ENCODE measurements at places on chromosomes 2 and 18. TPM values are rescaled to one million over a fixed set of nuclear protein-coding genes. Genes with fewer than 3 reads are reported as not detected.

GRCh38 chr2:50895041-50895440 is 136.9 kb downstream of the NRXN1 start:
- H3K4me3 ChIP-seq: no peak overlapping the region
- no peak overlapping the region for H3K27ac ChIP-seq

DNA sequence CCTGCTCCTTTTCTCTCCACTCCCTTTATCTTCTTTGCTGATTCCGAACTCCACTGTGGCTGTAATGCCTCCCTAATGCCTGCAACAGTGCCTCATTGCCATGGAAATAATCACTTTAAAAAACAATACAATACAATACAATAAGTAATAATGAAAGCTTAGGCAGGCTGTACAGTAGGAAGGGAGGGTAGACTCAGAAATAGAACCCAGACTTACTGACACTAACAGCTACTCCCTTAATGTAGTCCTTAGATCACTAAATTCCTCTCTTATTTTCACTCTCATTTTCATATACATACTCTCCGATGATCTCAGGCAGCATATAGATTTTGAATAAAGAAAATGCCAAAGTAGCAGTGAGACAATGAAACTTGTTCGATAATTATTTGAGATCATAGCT is 70.2 kb downstream of the DLGAP1 start:
- H3K27ac ChIP-seq: no peak overlapping the region
- DNase-seq: no peak
- H3K4me3 ChIP-seq: no peak overlapping the region
- no peaks in the 10 kb centered on the region for H3K36me3 ChIP-seq

- no peaks in the 10 kb centered on the region for H3K4me1 ChIP-seq
- no peaks in the 10 kb centered on the region for H3K36me3 ChIP-seq
- H3K27me3 ChIP-seq: no peaks in the 10 kb centered on the region
- no peak overlapping the region for H3K27ac ChIP-seq
- no peak overlapping the region for H3K4me3 ChIP-seq
Measured at GRCh38 chr18:50372743-50373142, 2.1 kb upstream of the SKA1 start.

DNA sequence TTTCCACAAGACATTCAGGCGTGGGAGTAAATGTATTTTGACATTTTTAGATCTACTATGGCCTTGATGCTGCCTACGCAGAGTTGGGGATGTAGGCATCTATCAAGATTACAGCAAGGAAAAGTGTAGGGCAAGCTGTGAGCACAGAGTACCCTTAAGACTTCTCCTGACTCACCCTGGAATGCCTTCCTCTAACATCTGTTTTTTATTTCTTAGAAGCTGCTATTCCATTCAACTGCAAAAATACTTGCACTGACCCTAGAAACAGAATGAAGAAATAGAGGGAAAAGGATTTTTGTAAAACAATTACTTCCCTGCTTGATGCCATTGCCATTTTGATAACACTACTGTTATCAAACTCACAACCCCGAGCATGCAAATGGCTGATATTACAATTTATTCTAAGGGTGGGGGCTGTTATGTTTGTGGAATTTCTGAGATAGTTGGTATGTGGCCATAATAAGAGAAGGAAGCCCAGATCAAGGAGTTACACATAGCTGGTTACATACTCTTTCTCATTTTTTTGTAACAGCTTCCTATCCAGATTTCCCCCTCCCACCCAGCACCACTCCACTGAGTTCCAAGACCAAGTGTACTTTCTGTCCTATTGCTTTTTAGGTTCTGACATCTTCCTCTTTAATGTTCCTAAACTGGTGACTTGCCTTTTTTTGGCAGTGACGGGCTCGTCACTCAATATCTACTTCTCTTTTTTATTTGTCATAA is 6.0 kb upstream of the ROCK1 start:
- no peak for DNase-seq
- H3K4me3 ChIP-seq: no peak overlapping the region
- no peaks in the 10 kb centered on the region for H3K27me3 ChIP-seq
- H3K27ac ChIP-seq: no peak overlapping the region
- peaks cover under 1% of the 10 kb centered on the region for H3K4me1 ChIP-seq
- H3K36me3 ChIP-seq: no peaks in the 10 kb centered on the region

- H3K4me1 ChIP-seq: no peaks in the 10 kb centered on the region
- H3K27me3 ChIP-seq: no peaks in the 10 kb centered on the region
- DNase-seq: no peak
- no peak overlapping the region for H3K27ac ChIP-seq
- H3K36me3 ChIP-seq: no peaks in the 10 kb centered on the region
- H3K4me3 ChIP-seq: no peak overlapping the region
Measured at GRCh38 chr2:116687371-116687770, 1127.1 kb upstream of the DDX18 start.

GRCh38 chr2:17190527-17190926 is 327.7 kb downstream of the RAD51AP2 start:
- no peaks in the 10 kb centered on the region for H3K4me1 ChIP-seq
- H3K4me3 ChIP-seq: no peak overlapping the region
- no peaks in the 10 kb centered on the region for H3K27me3 ChIP-seq
- no peaks in the 10 kb centered on the region for H3K36me3 ChIP-seq

DNA sequence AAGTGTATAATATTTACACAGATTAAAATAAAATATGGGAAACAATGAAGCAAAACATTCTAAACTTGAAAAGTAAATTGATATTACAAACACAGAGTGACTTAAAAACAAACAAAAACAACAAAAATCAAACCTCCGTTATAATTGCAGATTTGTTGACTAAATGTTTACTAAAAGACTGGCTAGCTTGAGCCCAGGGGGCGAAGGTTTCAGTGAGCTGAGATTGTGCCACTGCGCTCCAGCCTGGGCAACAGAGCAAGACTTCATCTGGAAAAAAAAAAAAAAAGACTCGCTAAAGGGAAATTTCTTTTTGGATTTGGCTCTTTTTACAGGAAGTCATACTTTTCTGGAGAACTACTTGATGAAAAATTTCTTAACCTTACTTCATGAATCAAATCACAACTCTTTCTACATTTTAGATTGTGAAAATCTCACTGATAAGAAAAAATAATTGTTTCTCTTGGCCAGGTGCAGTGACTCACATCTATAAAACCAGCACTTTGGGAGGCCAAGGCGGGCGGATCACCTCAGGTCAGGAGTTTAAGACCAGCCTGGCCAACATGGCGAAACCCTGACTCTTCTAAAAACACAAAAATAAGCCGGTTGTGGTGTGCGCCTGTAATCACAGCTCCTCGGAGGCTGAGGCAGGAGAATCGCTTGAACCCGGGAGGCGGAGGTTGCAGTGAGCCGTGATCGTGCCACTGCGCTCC is 9.7 kb downstream of the TFPI start:
- H3K27ac ChIP-seq: no peak overlapping the region
- peaks cover 4% of the 10 kb centered on the region for H3K27me3 ChIP-seq
- no peaks in the 10 kb centered on the region for H3K4me1 ChIP-seq

GRCh38 chr2:11750422-11750821 is 4.0 kb downstream of the LPIN1 start:
- H3K4me1 ChIP-seq: peaks cover 68% of the 10 kb centered on the region
- H3K36me3 ChIP-seq: no peaks in the 10 kb centered on the region
- H3K4me3 ChIP-seq: peak overlapping the region; percentile 13
- peak overlapping the region; percentile 80 for H3K27ac ChIP-seq

DNA sequence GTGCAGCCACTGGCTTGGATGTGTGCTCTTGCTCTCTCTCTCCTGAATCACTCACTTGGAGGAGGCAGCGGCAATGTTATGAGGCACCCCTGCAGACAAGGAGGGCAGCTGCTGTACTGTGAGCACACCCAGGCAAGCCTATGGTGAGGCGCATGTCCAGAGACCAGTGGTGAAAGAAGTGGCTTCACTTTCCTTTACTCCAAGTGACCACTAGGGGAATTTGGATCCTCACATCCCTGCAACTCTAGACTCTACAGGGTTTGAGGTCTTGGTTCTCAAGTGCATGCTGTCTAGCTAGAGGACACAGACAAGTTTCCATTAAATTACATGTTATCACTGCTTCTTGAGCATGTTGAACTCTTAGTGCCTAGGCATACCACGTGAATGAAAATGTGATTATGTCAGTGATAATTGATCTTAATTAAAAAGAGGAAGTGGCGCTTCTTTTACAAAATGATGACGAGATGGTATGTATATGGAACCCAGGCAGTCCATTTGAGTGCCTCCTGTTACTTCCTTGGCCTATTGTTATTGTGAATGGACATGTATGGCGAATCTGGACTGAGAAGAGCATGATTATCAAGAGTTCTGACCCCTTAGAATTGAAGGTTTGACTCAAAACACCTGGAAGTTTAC is 181.0 kb upstream of the CDH2 start:
- no peak overlapping the region for H3K27ac ChIP-seq
- H3K36me3 ChIP-seq: no peaks in the 10 kb centered on the region
- H3K4me1 ChIP-seq: no peaks in the 10 kb centered on the region
- DNase-seq: no peak
- H3K4me3 ChIP-seq: no peak overlapping the region

DNA sequence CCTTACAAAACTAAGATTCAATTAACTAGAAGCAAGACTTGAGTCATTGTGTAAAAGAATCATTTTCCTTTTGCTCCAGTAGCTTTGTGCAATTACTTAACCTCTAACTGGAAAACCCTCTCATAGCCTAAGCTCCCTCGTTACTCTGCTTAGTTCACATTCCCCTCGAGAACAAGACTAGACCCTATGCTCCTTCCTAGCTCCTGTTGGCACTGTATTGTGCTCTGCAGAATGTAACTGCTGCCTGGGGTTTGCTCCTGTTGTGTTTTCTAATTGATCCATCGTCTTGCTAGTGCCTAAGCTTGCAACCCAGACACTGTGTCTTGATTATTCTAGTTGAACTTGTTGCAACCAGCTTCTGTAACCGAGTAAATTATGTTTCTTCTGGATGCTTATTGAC is 347.0 kb downstream of the ZNF804A start:
- no peak for DNase-seq
- no peak overlapping the region for H3K27ac ChIP-seq
- no peaks in the 10 kb centered on the region for H3K27me3 ChIP-seq

- no peaks in the 10 kb centered on the region for H3K4me1 ChIP-seq
- no peaks in the 10 kb centered on the region for H3K36me3 ChIP-seq
- no peak for DNase-seq
- no peak overlapping the region for H3K27ac ChIP-seq
- H3K4me3 ChIP-seq: no peak overlapping the region
Measured at GRCh38 chr2:26316041-26316440, 29.9 kb upstream of the SELENOI start.

DNA sequence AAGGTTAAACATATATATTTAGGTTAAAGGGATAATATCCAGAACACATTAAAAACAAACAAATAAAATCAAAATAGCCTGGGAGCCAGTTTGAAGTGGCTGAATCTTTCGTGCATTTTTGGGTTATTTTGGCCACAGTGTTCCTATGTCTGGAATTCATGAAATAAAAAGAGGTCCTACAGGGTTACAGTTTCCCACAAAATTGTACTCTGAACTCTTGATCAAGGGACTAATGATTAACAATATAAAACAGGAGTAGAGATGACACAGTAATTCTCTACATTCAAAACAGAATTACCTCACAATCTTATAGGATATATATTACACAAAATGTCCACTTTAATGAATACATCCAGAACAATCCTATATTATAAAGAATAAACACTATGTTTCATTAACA is 24.9 kb downstream of the VPS4B start:
- H3K27me3 ChIP-seq: no peaks in the 10 kb centered on the region
- DNase-seq: no peak
- H3K4me3 ChIP-seq: no peak overlapping the region
- H3K4me1 ChIP-seq: no peaks in the 10 kb centered on the region
- H3K36me3 ChIP-seq: peaks cover 57% of the 10 kb centered on the region

DNA sequence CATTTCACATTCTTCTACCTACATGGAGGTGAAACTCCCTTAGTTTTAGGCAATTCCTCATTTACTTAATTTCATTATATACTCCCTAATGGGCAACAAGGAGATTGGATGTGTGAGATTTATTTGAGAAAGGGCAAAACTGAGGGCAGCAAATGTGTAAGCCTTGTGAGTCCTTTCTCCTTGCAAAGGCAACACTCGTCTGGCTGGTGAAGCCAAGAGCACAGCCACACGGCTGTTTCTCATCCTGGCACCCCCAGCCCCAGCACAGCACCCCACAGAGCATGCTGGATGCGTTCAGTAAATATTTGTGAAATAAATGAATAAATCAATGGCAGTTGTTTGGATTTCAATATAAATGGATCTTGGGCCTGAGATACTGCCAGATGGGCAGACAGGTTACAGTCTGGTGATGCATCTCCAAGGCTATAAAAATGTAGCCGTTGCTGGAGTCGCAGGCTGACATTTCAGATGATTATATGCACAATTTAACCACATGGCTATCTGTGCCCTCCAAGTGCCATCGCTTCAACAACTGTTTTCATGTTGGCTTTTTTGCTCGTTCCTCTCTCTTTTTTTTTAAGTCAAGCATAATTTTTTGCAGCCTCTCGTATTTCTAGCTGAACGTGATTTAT is 154.1 kb upstream of the REV1 start:
- H3K27me3 ChIP-seq: no peaks in the 10 kb centered on the region
- H3K27ac ChIP-seq: no peak overlapping the region
- H3K36me3 ChIP-seq: no peaks in the 10 kb centered on the region

- H3K4me3 ChIP-seq: no peak overlapping the region
- H3K27me3 ChIP-seq: no peaks in the 10 kb centered on the region
Measured at GRCh38 chr18:61991201-61991600, 98.4 kb upstream of the RNF152 start.

GRCh38 chr2:152200101-152200500 is 24.5 kb upstream of the STAM2 start:
- no peaks in the 10 kb centered on the region for H3K36me3 ChIP-seq
- no peak overlapping the region for H3K27ac ChIP-seq
- no peak for DNase-seq
- no peaks in the 10 kb centered on the region for H3K4me1 ChIP-seq

GRCh38 chr18:50507120-50507590 is 52.7 kb upstream of the MAPK4 start:
- no peaks in the 10 kb centered on the region for H3K36me3 ChIP-seq
- no peak overlapping the region for H3K4me3 ChIP-seq
- no peaks in the 10 kb centered on the region for H3K4me1 ChIP-seq
- no peaks in the 10 kb centered on the region for H3K27me3 ChIP-seq

GRCh38 chr18:37956902-37957301 is 391.3 kb upstream of the CELF4 start:
- H3K4me1 ChIP-seq: no peaks in the 10 kb centered on the region
- no peak for DNase-seq
- no peak overlapping the region for H3K4me3 ChIP-seq
- H3K27ac ChIP-seq: no peak overlapping the region
- no peaks in the 10 kb centered on the region for H3K36me3 ChIP-seq

- no peak overlapping the region for H3K4me3 ChIP-seq
- H3K4me1 ChIP-seq: no peaks in the 10 kb centered on the region
- DNase-seq: no peak
Measured at GRCh38 chr18:11866764-11867163, 15.6 kb downstream of the CHMP1B start.

Gene MAIP1
- total RNA-seq: 20.3 TPM

Gene SP140
- 34.5 TPM for total RNA-seq

Gene CRACDL
- 0.64 TPM for total RNA-seq

Gene ALPP
- total RNA-seq: not detected

Gene PLEK
- total RNA-seq: 34.4 TPM

Gene SLC5A7
- not detected for total RNA-seq

Gene DAPL1
- not detected for total RNA-seq

Gene OR6B2
- not detected for total RNA-seq

Gene CDH19
- total RNA-seq: not detected

Gene AGFG1
- total RNA-seq: 75.1 TPM
